ENCODE measurements at places on chromosomes 6 and 20.
A peak's percentile ranks its signal among the peaks of the same experiment; 100 is the strongest.

DNA sequence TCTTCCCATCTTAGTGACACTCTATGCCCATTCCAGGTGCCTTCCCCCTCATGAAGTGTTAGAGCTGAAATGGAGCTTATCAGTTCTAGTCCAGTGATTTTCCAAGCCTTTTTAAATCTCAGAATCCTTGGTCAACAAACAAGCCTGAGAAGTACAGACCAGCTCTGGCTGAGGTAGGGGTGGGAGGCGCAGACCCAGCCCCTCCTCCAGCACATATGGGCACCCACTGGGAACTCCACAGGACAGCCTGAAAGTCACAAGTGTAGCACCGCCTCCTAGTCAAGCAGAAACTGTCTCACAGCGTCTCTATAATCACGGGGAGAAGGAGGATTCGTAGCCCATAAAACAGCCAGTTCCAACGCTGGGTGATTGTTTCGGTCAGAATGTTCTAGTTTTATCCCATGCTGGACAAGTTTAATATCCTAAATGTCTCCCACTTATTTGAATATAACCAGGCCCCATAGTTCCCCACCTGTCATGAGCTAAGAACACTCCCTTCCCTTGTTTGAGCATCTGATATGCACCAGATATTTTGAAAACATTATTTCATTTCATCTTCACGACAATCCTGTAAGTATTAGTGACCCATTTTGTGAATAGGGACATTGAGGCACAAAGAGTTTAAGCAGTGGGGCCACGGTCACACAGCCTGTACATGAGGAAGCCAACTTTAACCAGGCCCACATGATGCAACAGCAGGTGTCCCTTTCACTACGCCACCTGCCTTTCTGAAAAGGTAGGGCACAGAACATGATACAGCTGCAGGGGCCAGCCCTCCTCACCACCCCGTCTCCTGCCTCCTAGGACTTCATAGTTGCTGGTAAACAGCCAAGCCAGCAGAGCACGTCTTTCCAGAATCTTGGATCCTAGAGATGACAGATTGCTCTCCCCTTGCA, 40.1 kb downstream of the TRAF3IP2 start:
- no peak for DNase-seq

GRCh38 chr20:40497899-40498691, 190.9 kb downstream of the MAFB start:
- no peak for DNase-seq

- DNase-seq = peak; percentile 38
Observed at GRCh38 chr6:41846666-41847237, 48.4 kb downstream of the USP49 start.

- no peak for DNase-seq
Observed at GRCh38 chr6:116214681-116215080, 39.2 kb downstream of the TSPYL4 start.

GRCh38 chr6:28767691-28768090, 156.1 kb downstream of the TRIM27 start:
- no peak for DNase-seq

GRCh38 chr6:84150705-84151104, 76.7 kb downstream of the CEP162 start:
- DNase-seq = no peak

DNA sequence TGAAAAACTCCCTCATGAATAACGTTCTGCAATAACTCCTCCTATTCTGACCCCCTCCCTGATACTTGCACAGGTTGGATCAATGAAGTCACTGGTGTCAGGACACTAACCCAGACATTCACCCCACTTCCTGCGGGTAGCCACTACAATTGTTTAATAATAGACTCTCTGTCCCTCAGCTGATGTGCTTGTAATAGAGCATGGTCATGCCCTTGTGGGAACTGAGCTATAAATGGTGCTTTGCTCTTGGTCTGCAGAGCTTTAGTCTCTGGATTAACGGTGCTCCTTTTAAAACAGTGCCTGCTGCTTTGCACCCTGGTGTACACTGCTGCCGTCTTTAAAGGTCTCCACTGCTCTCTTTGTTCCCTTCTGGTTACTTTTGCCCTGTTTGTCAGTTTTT, 127.3 kb downstream of the BACH2 start:
- DNase-seq = no peak

GRCh38 chr6:107712665-107713551, 111.2 kb downstream of the SCML4 start:
- no peak for DNase-seq

Measured in effector CD4-positive, alpha-beta T cell (primary cell).